ENCODE measurements at places on chromosomes 2 and 18.
A peak's percentile ranks its signal among the peaks of the same experiment; 100 is the strongest.

DNA sequence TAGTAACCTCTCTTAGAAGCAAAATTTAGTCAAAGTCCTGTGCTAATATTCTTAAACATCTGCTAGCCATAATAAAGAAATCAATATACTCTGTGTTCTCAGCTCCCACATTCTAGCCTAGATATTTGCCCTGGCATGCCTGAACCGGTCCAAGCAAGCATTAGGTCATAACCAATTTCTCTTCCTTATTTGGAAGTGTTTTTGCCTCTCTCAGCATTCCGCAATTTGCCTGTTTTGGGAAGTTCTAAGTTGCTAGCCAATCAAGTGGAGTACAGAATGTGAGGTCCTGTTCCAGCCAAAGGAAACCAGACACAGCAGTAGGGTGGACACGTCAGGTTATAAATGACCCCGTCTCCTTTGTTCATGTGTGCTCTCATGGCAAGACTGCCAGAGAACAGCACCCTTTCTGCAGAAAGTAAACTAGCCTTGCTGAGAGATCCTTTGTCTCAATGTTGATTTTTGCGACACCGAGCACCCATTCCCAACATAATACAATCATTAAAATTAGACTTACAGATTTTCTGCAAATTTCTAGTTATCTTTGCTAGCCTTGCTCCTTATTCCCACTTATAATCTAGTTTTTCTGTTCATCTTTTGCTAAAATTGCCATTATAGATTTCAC, 13.0 kb upstream of the SULT1C4 start:
- no peak for DNase-seq

- DNase-seq: peak; percentile 29
These were observed 818 bp upstream of the IKZF2 start for GRCh38 chr2:213152065-213152794.

DNA sequence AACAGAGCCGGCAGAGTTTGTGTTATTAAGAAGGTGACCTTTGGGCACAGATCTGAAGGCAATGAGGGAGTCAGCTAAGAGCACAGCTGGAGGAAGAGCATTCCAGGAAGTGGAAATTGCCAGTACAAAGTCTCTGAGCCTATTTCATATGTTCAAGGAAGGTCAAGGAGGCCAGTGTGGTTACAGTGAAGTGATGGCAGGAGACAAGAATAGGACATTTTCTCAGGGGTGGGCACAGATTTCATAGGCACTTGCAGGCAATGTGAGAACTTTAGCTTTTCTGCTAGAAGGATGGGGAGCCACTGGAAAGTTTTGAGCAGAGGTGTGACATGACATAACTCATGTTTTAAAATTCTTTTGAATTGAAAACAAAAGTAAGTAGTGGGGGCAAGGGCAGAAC, 50.3 kb downstream of the ARHGAP25 start:
- DNase-seq: no peak

GRCh38 chr2:147511491-147511948, 333.3 kb upstream of the ACVR2A start:
- no peak for DNase-seq

GRCh38 chr2:11048335-11049008, 106.8 kb upstream of the SLC66A3 start:
- DNase-seq: no peak

DNA sequence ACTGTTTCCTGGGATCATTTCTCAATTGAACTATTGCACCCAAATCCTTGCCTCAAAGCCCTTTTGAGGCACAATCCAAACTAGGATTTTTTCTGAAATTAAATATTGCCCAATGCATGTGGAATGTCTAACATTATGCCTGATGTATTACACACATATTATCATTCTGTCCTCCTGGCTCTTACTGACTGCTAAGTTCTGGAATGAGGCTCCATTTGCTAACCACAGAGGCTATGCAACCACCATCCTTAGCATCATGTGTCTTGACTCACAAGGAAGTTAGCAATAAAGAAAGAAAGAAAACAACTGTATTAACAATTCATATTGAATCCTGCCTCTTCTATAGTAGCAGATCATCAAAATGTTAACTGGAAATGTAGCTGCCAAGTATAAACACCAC, 1142.7 kb downstream of the CNTNAP5 start:
- no peak for DNase-seq

DNA sequence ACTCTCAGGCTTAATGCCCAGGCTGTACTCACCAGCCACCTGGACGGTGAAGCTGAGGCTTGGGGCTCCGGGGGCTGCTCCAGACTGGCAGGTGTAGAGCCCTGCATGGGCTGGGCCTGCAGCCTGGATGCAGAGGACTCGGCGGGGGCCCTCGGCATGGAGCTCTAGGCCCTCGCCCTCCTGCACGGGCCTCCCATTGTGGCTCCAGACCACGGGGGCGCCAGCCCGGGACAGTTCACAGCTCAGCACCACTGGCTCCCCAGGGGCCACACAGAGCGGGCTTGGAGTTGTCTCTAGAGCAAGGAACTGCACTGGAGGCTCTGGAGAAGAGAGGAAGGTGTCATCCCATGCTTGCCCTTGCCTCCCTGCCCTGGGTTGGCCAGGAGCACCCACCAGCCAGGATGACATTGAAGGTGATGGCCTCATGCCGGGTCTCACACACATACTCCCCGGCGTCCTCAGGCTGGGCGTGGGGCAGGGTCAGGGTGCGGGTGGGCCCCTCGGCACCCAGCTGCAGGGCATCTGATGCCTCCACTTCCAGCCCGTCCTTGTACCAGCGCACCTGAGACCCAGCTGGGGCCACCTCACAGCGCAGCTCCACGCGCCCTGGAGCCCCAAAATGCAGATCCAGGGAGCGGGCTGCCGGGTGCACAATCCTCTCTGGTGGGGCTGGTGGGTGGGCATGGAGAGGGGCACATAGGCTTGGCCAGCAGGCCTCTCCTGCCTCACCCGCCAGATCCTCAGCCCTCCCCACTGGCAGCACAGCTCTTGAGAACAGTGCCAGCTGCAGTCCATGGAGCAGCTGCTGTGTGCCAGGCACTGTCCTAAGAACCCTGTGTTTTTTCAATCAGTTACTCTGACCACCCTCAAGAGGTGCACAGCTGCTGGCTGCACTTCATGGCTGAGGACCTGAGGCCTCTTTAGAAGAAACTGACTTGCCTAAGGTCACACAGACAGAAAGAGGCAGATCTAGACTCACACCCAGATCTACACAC, 13.3 kb downstream of the OBSL1 start:
- no peak for DNase-seq

- peak; percentile 5 for DNase-seq
These were observed 7.9 kb downstream of the SS18 start for GRCh38 chr18:26082475-26082874.

DNA sequence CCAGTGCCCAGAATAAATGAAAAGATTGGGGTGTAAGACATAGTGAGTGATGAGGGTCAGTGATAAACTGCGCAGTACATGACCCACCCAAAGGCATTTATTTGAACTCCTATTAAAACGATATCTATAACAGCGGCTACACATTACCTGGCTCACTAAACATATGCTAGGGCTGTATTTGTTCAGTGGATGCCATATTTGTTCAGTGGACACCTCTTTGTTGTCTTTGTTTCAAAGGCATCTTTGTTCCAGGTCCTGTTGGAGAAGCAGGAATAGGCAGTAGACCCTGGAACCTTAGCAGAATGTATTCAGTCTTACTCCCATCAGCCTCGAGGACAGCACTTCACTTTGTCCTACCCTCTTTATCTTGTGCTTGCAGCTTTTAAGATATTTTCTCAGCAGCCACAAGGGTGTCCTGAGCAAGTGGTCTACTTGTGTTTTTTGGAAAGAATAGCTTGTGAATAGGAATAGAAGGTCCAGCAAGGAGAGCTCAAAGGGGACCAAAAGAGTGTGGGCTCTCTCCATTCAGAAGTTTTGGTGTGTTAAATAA, 650.8 kb upstream of the FANCL start:
- DNase-seq: no peak

DNA sequence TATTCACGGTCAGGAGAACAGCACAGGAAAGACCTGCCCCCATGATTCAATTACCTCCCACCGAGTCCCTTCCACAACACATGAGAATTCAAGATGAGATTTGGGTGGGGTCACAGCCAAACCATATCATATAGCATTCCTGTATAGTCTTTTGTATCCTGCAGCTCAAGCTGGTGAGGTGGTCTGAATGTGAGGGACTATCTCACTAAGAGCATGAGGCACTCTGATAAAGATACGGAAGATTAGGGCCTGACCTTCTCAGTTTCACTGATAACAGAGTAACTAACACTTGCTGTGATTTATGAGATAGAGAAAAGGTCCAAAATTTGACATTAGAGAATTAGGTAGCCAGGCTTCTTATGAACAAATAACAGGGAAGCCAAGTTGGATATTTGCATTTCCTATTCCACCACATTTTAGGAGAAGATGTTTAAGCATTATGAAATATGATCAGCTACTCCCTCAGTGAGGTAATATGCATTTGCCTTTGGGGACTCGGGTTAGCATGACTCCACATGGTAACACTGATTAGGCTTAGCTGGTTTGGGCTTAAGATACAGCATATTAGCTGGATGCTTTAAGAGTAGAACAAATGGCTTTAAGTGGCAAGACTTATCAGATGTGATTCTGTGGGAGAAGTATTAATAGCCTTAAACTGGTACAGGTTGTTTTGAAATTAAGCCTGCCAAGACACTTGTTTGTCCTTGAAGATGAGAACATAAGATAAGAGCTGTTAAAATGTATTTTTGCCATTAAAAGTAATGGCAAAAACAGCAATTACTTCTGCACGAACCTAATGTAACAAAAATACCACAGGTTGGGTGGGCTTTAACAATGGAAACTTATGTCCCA, 106.9 kb upstream of the MSTN start:
- DNase-seq: no peak

GRCh38 chr2:189613650-189614420, 33.2 kb upstream of the SLC40A1 start:
- peak; percentile 26 for DNase-seq

DNA sequence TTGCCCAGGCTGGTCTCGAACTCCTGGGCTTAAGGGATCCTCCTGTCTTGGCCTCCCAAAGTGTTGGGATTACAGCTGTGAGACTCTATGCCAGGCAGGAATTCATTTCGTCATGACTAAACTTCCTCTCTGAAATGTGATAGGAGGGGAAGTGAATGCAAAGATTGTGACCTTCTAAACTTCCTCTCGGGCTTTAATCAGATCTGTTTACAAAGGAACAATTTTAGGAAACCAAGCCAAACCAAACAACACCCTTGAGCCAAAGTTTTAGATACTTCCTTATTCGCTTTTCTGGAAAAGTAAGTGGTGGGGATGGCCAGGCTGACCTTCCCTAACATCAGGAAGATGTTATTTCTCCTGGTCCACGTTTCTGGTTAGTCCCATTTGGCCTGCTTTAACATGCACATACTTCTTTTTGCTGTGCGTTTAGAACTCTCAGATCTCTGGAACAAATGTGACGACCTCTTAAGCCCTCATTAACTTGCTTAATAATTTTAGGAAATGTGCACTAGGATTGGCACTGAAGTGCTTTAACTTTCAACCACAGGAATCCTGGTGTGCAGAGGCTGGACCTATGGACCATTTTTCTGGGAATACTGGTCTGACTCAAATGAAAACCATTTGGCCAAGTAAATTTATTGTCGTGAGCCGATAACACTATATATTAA, 33.2 kb upstream of the YES1 start:
- DNase-seq: peak; percentile 91

Data from A172 (cell line).